ENCODE measurements at places on chromosomes 2 and 18.

GRCh38 chr2:176483476-176483875, 214.2 kb downstream of the MTX2 start:
- no peak for DNase-seq

GRCh38 chr2:133390156-133390555, 178.1 kb downstream of the NCKAP5 start:
- DNase-seq: no peak

DNA sequence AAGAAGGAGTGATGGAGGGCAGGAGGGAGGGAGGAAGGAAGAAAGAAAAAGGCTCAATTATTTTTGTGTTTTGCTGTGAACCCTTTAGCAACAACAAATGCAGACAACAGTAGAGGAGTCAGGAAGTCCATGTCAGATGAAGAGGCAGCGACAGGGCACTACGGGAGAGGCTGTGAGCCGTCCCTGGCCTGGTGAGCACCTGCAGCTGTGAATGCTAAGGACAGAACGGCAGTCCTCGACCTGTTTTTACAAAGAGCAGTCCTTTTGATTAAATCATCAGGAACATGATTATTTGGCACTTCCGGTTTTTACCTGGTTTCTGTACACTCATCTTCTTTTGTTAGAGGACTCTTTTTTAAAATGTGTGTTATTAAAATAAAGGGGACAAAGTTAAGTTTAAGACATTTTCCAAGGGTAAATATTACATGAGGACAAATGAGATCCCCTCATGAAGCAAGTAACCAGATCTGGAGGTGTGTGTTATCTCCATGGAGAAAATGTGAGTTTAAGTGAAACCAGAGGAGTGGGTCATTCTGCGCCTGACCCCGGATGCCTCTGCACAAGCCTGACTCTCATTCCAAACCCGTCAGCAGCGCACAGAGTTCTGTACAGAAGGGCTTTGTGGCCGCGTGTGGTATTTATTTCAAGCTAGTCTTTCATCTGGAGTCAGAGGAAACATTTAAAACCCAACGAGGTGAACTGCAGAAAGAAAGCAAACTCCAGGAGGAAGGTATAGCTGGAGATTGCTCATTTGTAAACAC, 492.5 kb downstream of the SOX11 start:
- no peak for DNase-seq

DNA sequence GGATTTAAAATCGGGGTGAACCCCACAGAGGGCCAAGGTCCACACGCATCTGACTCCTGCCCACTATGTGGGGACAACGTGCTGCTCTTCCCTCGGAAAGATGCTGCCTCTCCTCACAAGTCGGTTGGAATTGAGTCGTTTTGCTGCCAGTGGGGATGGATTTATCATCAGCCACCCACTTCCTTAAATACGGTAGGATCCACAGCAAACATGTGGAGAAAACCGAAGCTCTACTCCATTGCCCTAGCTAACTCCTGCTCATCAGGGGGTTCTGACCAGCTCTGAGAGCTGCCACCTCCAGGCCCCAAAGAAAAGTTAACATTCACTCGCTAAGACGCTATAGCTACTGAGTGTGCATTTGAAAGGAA, 80.9 kb downstream of the CHRNA1 start:
- peak; percentile 55 for DNase-seq

- DNase-seq: no peak
Measured at GRCh38 chr2:160512491-160512890, 18.9 kb upstream of the RBMS1 start.

- no peak for DNase-seq
Measured at GRCh38 chr2:74857725-74858124, 23.8 kb downstream of the HK2 start.
